ENCODE measurements at places on chromosomes 3 and 15. TPM values are rescaled to one million over a fixed set of nuclear protein-coding genes. Genes with fewer than 3 reads are reported as not detected.
A peak's percentile ranks its signal among the peaks of the same experiment; 100 is the strongest.

The C3orf20 gene
- total RNA-seq = not detected

The GOLGA8T gene
- not detected for total RNA-seq

The TBC1D2B gene
- total RNA-seq = 27.5 TPM

The SERINC4 gene
- not detected for total RNA-seq

The UQCC5 gene
- 1.1 TPM for total RNA-seq

The SETMAR gene
- 6.0 TPM for total RNA-seq

The PARP9 gene
- total RNA-seq = 8.3 TPM

The GPR62 gene
- total RNA-seq = not detected

The GOLGA8Q gene
- total RNA-seq = 0.45 TPM

The KNG1 gene
- total RNA-seq = not detected

The SLC28A2 gene
- total RNA-seq = not detected

The GOLGA8N gene
- 1.9 TPM for total RNA-seq

The ZBED2 gene
- not detected for total RNA-seq

The GASK1A gene
- not detected for total RNA-seq

The TGM5 gene
- total RNA-seq = 0.24 TPM

The CALML4 gene
- 1.1 TPM for total RNA-seq

- no peak for DNase-seq
- H3K27me3 ChIP-seq = no peaks in the 10 kb centered on the region
- H3K4me3 ChIP-seq = no peak overlapping the region
- no peak overlapping the region for H3K27ac ChIP-seq
- peaks cover 20% of the 10 kb centered on the region for H3K4me1 ChIP-seq
Observed at GRCh38 chr3:54759166-54759565, 168.7 kb downstream of the LRTM1 start.

DNA sequence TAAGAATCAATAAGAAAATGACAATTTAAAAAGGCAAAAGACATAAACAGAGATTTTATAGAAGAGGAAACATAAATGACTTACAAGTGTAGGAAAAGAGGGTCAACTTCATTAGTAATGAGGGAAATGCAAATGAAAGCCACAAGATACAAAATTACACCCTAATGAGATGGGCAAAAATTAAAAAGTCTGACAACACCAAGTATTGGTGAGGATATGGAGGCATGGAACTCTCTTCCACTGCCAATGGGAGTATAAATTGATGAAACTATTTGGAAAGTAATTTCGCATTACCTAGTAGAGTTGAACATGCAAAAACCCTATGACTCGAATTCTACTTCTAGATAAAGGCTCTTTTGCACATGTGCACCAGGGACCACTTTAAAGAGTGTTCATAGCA is 28.2 kb upstream of the ITGA11 start:
- DNase-seq = no peak
- H3K4me3 ChIP-seq = no peak overlapping the region
- no peak overlapping the region for H3K27ac ChIP-seq
- no peaks in the 10 kb centered on the region for H3K36me3 ChIP-seq

GRCh38 chr3:58584690-58585004 is 7.5 kb upstream of the FAM107A start:
- peaks cover 4% of the 10 kb centered on the region for H3K4me1 ChIP-seq
- H3K27ac ChIP-seq = no peak overlapping the region
- H3K27me3 ChIP-seq = no peaks in the 10 kb centered on the region
- no peak for DNase-seq
- no peaks in the 10 kb centered on the region for H3K36me3 ChIP-seq
- H3K4me3 ChIP-seq = peak overlapping the region; percentile 38

- DNase-seq = no peak
- H3K4me1 ChIP-seq = no peaks in the 10 kb centered on the region
- H3K36me3 ChIP-seq = no peaks in the 10 kb centered on the region
- no peak overlapping the region for H3K4me3 ChIP-seq
- H3K27me3 ChIP-seq = no peaks in the 10 kb centered on the region
Observed at GRCh38 chr3:134965865-134966481, 170.9 kb downstream of the EPHB1 start.

GRCh38 chr3:81214631-81215030 is 546.8 kb downstream of the GBE1 start:
- DNase-seq = no peak
- H3K4me3 ChIP-seq = no peak overlapping the region
- H3K4me1 ChIP-seq = no peaks in the 10 kb centered on the region
- no peak overlapping the region for H3K27ac ChIP-seq
- H3K27me3 ChIP-seq = no peaks in the 10 kb centered on the region

GRCh38 chr3:157815739-157816138 is 290.5 kb downstream of the SHOX2 start:
- H3K27ac ChIP-seq = no peak overlapping the region
- DNase-seq = no peak
- H3K36me3 ChIP-seq = no peaks in the 10 kb centered on the region
- H3K27me3 ChIP-seq = no peaks in the 10 kb centered on the region
- H3K4me3 ChIP-seq = no peak overlapping the region

GRCh38 chr3:157104928-157105652 is 54.9 kb downstream of the CCNL1 start:
- DNase-seq = no peak
- H3K36me3 ChIP-seq = no peaks in the 10 kb centered on the region
- peaks cover 22% of the 10 kb centered on the region for H3K4me1 ChIP-seq
- H3K27me3 ChIP-seq = no peaks in the 10 kb centered on the region
- H3K27ac ChIP-seq = no peak overlapping the region

GRCh38 chr3:46059432-46059831 is 32.1 kb upstream of the XCR1 start:
- DNase-seq = no peak
- H3K36me3 ChIP-seq = no peaks in the 10 kb centered on the region
- no peak overlapping the region for H3K4me3 ChIP-seq

DNA sequence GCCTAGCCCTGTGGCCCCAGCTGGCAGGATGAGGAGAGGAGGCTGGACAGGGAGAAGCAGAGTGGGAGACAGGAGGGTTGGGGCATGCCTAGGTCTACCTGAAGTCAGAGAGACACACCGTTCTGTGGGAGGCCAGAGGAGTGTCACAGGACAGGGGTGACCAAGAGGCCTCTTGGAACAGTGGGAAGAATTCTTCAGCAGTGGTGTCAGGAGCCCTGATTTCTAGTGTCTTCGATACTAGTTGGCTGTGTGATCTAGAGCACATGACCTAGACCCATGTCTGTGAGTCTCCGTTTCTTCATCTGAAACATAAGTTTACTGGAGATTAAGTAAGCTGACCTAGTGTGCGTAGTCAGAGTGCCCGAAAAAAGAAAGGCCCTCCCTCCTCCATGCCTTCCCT is 92.2 kb downstream of the EEFSEC start:
- H3K4me3 ChIP-seq = no peak overlapping the region
- no peaks in the 10 kb centered on the region for H3K27me3 ChIP-seq
- H3K4me1 ChIP-seq = no peaks in the 10 kb centered on the region

DNA sequence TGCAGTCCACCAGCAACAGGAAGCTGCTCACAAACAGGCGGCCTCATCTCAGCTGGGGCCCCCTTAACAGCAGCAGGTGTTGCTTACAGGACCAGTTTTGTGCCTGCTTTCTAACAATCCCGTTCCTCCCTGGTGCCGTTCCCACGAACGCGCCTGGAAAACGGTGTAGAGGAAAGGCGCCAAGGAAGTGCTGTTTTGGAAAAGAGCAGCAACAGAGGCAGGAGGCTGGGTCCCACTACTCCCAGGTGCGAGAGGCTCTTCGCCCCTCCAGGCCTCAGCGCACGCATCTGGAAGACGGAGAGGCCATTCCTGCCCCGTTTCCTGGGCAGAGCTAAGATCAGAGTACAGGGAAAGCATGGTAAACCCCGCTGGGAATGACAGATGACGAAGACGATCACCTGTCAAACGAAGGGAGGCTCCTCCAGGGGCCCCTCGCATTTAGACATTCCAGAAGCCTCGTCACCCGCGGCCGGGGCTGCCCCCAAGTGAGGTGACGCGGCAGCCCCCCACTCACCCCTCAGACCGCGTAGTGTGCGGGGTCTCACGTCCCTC is 603 bp downstream of the SCAPER start:
- no peak for DNase-seq
- peak overlapping the region; percentile 49 for H3K27ac ChIP-seq

DNA sequence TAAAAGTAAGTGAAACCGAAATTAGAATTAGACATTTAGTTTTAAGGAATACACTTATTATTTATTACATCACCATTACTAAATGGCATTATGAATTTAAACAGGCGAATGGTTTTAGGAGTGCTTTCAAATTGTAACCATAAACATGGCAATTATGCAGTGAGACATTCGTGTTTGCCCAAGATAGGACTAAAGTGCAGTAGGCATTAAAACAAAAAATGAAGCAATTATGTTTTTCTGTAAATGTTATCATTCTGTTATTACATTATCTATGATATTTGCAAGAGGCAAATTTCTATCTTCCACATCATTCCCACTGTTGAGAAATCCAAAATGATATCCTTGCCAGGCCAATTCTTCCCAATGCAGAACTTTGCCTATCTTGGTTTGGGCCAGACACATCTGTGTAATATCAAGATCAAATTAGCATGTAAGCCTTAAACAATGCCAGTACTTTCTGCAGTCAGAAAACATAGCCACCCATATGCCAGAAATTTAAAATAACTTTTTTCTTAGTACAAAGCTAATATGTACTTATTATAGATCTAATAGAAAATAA is 156.9 kb downstream of the ATP8B4 start:
- H3K36me3 ChIP-seq = no peaks in the 10 kb centered on the region
- H3K4me1 ChIP-seq = no peaks in the 10 kb centered on the region
- no peak overlapping the region for H3K4me3 ChIP-seq
- H3K27ac ChIP-seq = no peak overlapping the region
- no peak for DNase-seq

GRCh38 chr3:190436331-190436730 is 13.4 kb downstream of the TMEM207 start:
- no peak for DNase-seq
- no peak overlapping the region for H3K4me3 ChIP-seq
- no peak overlapping the region for H3K27ac ChIP-seq
- H3K36me3 ChIP-seq = no peaks in the 10 kb centered on the region

- H3K36me3 ChIP-seq = no peaks in the 10 kb centered on the region
- DNase-seq = no peak
- no peak overlapping the region for H3K27ac ChIP-seq
- H3K4me1 ChIP-seq = no peaks in the 10 kb centered on the region
- H3K4me3 ChIP-seq = no peak overlapping the region
Observed at GRCh38 chr3:147360646-147361453, 45.5 kb downstream of the ZIC4 start.

- peaks cover 71% of the 10 kb centered on the region for H3K4me1 ChIP-seq
- H3K27me3 ChIP-seq = no peaks in the 10 kb centered on the region
- H3K36me3 ChIP-seq = peaks cover 3% of the 10 kb centered on the region
- H3K4me3 ChIP-seq = no peak overlapping the region
- peak; percentile 86 for DNase-seq
- H3K27ac ChIP-seq = peak overlapping the region; percentile 40
Observed at GRCh38 chr3:158725348-158726011, 6.8 kb downstream of the RARRES1 start.

GRCh38 chr15:53196242-53196641 is 406.1 kb upstream of the ONECUT1 start:
- no peaks in the 10 kb centered on the region for H3K27me3 ChIP-seq
- no peak overlapping the region for H3K4me3 ChIP-seq
- H3K4me1 ChIP-seq = no peaks in the 10 kb centered on the region

DNA sequence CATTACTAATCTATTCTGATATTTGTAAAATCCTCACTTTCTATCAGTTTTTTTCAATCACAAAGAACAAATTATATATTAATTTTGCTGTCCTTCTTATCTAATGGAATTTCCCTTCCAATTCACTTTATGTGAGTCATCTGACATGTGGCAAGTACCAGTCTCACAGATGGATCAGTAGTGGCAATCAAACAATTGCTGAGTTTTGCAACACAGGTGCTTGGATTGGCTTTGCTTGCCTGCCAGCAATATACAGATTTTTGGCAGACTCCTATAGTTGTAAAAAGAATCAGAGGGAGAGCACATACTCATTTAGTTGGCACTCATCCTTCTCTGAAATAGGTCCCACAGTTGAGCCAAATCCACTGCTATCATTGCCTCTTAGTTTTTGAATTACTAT is 83.7 kb downstream of the BCHE start:
- no peak for DNase-seq
- H3K27ac ChIP-seq = no peak overlapping the region
- no peaks in the 10 kb centered on the region for H3K4me1 ChIP-seq
- no peak overlapping the region for H3K4me3 ChIP-seq

- H3K4me1 ChIP-seq = peaks cover 14% of the 10 kb centered on the region
- DNase-seq = peak; percentile 75
- no peaks in the 10 kb centered on the region for H3K36me3 ChIP-seq
- no peaks in the 10 kb centered on the region for H3K27me3 ChIP-seq
Observed at GRCh38 chr3:72338942-72339669, 509.1 kb downstream of the SHQ1 start.

- no peak for DNase-seq
- H3K4me1 ChIP-seq = peaks cover 51% of the 10 kb centered on the region
- no peaks in the 10 kb centered on the region for H3K27me3 ChIP-seq
Observed at GRCh38 chr15:64247535-64247905, 84.7 kb upstream of the PPIB start.

DNA sequence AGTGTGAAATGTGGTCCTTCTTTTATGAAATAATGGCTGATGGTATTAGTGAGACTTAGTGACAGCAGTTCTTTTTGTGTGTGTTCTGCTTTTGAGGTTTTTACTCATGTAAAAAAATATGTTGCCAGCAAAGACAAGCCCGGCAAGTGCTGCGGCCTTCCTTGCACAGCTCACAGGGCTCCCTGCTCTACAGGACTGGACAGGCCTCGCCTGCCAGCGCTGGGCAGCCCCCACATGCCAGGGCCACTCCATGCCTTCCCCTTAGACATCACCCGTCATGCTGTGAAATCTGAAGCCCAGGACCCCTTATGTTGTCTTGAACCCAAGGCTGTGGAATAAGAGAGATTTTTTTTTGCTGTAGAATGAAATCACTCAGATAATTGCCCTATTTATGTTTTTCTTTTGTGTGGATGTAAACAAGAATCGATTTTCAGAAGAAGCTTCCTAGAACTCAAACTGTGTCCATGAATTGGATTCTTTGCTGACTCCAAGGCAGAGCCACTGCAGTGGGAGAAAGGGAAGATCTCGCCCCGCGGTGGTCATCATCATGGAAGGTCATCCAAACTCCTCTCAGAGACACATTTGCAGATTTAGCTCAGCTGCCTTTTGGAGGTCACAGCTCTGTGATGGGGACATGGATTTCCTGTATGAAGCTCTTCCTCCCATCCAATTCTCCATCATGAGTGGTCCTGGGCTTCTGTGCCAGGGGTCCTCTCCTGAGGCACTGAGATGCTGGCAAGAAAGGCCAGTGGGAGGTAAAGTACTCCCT is 150.8 kb downstream of the ATP10A start:
- H3K36me3 ChIP-seq = peaks cover 17% of the 10 kb centered on the region
- DNase-seq = no peak
- no peak overlapping the region for H3K4me3 ChIP-seq
- H3K27ac ChIP-seq = no peak overlapping the region
- H3K27me3 ChIP-seq = no peaks in the 10 kb centered on the region
- H3K4me1 ChIP-seq = no peaks in the 10 kb centered on the region

GRCh38 chr3:12175137-12175593 is 16.5 kb upstream of the TIMP4 start:
- peaks cover 3% of the 10 kb centered on the region for H3K4me1 ChIP-seq
- no peak for DNase-seq
- no peak overlapping the region for H3K4me3 ChIP-seq
- H3K27me3 ChIP-seq = no peaks in the 10 kb centered on the region
